Mesenteric fat pad (tissue), 1 donor: ENCODE measurements at places on chromosomes 13 and 19. TPM values are rescaled to one million over a fixed set of nuclear protein-coding genes. Genes with fewer than 3 reads are reported as not detected.
A peak's percentile ranks its signal among the peaks of the same experiment; 100 is the strongest.

- peak; percentile 49 for DNase-seq
These were observed 7.8 kb downstream of the PLPP2 start for GRCh38 chr19:283395-283794.

DNA sequence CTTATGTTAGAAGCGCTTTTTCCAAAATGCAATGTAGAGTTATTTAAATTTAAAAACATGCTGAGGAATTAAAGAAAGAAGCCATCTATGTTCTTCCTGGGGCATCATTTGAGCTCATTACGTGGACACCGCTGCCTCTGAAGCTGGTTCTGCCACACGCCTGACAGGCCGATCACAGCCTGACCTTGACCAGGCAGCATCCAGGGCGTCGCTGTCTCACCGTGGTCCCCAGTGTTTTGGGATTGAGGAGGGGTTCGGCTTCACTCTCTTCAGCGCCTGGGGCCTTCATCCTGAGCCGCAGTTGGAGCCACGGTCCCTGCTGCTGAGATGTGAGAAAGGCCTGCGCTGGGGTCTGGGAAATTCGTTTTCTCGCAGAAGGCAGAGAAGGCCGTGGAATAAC lies 64.0 kb downstream of the ATP11A start:
- DNase-seq: no peak

DNA sequence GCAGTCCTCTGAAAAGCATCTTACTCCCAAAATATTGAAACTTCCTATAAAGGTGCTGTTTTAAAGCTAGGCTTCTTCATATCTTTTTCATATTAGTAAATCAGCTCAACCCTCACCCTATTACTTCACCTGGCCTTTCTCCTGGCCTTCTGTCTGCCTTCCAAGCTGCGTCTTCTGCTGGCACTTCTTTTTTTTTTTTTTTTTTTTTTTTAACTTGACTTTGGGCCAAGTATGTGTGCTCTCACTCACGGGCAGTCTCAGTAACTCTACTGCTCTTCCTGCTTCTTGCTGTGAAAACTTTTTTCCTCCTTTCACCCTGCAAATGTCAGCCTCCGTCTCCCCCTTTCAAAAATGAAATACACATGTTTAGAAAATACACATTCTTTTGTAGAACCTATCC lies 41.2 kb upstream of the KCTD4 start:
- DNase-seq: no peak

DNA sequence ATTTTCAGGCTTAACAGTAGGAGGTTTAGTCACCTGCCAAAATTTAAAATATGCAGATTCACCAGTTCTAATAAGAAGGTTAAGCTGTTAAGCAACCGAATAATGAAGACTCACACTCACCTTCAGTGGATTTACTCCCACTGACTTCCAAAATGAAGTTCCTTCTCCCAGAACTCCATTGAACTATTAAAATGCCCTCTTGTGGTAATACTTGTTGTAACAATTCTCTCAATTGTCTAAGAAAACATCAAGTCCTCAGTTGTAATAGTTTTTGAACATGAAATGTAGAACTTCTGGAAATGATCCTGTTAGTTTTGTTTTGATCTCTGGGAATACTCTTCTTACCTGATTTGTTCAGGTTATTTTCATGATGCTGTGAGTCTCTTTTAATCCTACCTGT lies 522.0 kb upstream of the ATXN8OS start:
- no peak for DNase-seq

The PRR19 gene
- total RNA-seq: not detected

The IZUMO4 gene
- 2.4 TPM for total RNA-seq

The NEK5 gene
- total RNA-seq: not detected

- DNase-seq: no peak
These were observed 10.5 kb downstream of the MLLT1 start for GRCh38 chr19:6269101-6269886.

DNA sequence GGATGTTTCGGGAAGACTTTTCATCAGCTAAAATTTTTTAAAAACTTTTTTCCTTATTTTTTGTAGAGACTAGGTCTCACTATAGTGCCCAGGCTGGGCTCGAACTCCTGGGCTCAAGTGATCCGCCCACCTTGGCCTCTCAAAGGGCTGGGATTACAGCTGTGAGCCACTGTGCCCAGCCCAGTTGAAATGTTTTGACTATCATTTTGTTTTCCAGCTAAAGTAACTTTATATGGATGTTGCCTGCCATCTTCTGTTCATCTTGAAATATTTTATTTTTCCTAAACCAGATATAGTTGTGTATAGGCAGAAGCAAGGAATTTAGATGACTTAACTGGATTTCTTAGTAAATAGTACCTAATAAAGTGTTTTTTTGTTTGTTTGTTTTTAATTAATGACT lies 7.0 kb downstream of the CAB39L start:
- no peak for DNase-seq

GRCh38 chr19:50258918-50259372 lies 55.5 kb downstream of the MYH14 start:
- no peak for DNase-seq

DNA sequence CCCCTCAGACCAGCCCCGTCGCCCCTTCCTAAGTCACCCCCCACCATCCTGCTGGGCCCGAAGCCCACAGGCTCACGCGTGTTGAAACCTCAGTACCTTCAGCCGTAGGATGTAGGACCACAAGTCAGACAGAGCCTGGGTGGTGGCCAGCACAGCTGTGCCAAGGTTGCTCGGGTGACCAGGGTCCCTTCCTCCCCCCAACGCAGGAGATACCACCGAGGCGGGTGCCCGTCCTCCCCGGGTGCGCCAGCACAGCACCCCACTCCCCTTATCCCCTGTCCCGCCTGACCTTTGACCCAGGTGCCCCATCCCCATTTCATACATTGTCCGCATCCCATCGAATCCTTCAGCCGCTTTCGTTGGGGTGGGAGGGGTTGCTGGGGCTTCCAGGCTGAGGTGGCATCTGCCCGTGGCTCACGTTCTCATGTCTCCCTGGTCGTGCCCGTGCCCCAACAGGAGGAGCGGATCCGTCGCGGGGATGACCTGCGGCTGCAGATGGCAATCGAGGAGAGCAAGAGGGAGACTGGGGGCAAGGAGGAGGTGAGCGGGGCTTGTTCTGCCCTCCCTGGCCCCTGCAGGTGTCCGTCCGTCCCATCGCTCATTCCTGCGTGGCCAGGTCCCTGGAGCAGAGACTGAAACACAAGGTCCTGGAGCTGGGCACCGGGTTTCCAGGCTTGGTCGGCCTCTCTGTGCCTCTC lies 14.5 kb downstream of the EPN1 start:
- DNase-seq: no peak

The RB1 gene
- 43.9 TPM for total RNA-seq

DNA sequence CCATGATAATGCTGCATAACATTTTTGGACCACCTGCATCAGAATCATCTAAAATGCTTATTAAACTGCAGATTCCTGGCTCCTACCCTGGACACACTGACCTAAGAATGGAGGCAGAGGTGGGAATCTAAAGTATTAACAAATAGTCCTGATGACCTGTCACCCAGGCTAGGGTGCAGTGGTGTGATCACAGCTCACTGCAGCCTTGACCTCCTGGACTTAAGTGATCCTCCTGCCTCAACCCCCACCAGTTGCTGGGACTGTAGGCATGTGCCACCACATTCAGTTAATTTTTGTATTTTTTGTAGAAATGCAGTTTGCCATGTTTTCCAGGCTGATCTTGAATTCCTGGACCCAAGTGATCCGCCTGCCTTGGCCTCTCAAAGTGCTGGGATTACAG lies 43.3 kb downstream of the LMO7 start:
- DNase-seq: no peak

GRCh38 chr13:97724450-97724849 lies 229.0 kb upstream of the IPO5 start:
- DNase-seq: no peak
